ENCODE measurements at places on chromosomes 2 and 18.

- no peak for DNase-seq
These were observed 49.3 kb downstream of the CACNB4 start for GRCh38 chr2:152049541-152049940.

DNA sequence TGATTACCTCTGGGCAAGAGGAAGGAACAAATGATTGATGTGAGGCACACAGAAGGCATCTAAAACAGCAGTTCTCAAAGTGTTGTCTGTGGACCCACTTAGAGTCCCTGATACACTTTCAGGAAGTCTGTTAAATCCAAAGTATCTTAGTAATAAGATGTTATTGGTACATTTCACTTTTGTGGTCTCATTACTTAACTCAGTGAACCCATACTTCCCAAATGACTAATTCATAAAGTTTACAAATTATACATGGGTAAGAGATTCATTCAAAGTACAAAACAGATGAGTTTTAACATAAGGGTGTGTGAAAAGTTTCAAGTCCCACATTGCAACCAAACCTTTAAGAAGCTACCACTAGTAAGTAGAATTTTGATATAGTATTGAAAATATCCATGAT, 440.5 kb downstream of the NUP35 start:
- DNase-seq = no peak

DNA sequence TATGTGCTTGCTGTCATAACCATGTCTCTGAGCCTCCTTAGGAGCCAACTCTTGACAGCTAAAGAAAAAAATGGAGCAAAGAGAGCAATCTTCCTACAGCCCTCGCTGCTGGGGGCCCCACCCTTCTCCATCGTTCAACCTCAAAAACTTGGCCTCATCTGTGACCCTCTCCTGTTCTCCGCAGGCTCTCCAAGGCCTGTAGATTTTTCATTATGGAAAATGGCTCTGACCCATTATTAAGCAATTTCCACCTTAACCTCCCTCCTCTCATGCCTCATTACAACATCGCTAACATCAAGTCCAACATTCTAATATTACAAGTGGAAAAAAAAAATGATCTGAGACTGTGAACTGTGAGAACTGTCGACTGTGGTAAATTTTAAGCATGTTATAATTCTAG, 98.7 kb downstream of the SLC8A1 start:
- DNase-seq = no peak

- no peak for DNase-seq
These were observed 45.6 kb downstream of the ONECUT2 start for GRCh38 chr18:57480733-57481132.

GRCh38 chr2:75204833-75205232, 5.5 kb upstream of the TACR1 start:
- DNase-seq = no peak
